Bladder microvascular endothelial cell (primary cell): ENCODE measurements at places on chromosomes 11 and 22. TPM values are rescaled to one million over a fixed set of nuclear protein-coding genes. Genes with fewer than 3 reads are reported as not detected.

NCR3LG1 gene
- total RNA-seq: 1.1 and 2.1 TPM in 2 replicates

METTL15 gene
- total RNA-seq: 7.9 and 16.6 TPM in 2 replicates

ESAM gene
- 70.3 and 74.5 TPM in 2 replicates for total RNA-seq

CBL gene
- total RNA-seq: 8.3 and 18.8 TPM in 2 replicates
